H54 (cell line): ENCODE measurements at places on chromosomes 4 and X.

DNA sequence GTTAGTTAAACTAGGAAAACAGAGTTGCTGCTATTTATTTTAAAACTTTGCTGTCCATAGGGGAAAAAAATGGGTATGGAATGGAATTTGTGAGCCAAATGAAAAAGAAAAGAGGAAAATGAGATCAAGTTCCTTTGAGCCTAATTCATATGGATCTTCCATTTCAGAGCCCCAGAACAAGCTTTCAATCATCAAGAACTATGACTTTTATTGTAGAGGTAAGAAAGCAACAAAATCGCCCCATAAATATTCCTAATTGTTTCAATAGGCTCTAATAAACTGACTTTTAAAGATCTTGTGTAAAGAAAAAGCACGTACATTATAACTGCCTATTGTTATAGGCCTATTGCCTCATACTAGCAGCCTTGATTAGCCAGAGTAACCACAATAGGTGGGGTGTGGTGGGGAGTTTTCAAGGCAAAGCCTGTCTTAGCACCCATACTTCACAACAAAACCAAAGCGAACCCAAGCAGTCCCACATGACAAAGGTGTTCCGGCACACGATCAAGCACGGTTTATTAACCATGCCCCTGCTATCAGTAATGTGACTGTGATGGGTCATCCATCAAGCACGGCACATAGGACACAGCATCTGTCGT, 44.4 kb downstream of the RBM47 start:
- no peak for DNase-seq

DNA sequence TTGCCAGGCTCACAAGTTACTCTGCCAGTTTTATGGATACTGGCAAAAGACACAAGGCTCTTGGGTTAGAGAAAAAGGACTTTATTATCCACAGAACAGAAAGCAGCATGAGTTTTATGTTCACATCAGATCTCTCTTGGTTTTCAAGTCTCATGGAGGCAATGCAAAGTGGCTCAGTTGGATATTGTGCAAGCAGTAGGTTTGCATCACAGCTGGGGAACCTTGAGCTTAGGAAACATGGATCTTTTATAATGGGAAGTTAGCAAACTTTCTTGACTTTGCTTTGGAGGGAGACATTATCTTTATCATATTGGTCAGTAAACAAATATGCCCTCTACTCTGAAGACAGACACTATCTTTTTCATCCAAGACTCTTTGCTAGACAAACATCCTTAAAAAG, 109.2 kb upstream of the GRPR start:
- no peak for DNase-seq

DNA sequence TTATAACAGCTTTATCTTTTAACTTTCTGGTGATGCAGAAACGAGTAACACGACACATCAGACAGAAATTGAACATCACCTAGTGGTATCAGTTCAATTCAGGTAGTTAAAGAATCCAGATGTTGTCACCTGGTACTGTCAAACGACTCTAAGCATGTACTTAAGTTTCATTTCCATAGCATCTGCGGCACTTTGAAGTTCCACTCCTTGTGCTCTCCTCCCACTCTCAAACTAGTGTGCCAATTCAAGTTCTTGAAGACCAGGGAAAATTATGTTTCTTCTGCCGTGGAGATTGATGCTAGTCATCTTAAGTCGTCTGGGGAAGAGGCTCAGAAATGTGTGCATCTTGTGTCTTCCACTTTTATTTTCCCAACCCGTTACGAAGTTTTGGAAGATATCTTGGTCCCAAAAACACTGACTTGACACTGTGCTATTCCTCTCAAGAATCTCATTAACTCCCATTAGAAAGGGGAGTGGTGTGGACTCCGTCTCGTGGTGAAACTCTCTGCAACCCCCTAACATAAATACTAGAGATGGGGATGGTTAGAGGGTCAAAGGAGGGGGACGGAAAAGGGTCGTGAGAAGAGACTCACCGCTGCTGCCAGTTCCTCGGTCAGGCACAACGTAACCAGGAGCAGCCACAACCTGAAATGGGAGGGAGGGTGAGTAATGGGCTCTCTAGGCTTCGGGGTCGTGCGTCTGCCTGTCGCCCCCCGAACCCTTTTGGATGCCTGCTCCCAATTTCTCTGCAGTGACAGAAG, 693 bp downstream of the COL4A6 start:
- DNase-seq: no peak

- no peak for DNase-seq
Measured at GRCh38 chrX:97471071-97471470, 587.4 kb downstream of the RPA4 start.

- DNase-seq: no peak
Measured at GRCh38 chr4:85675076-85676049, 200.4 kb downstream of the ARHGAP24 start.

DNA sequence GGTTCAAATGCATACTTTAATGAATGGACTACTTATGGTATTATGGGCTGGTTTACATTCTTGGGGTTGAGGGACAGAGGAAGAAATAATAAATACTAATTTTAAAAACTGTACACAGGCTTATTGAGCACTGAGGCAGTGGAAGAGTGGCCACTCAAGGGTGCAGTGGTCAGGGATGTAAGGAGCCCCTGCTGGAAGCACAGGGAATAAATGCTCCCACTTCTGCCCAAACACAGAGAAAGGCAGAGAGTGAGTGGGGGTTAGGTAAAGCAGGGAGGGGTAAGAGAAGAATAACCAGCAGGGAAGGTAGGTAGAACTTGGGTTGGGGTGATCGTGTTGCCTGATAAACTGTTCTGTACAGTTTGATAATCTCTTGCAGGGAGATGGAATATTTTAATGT, 60.0 kb downstream of the GAB1 start:
- DNase-seq: no peak

GRCh38 chr4:85200106-85200505, 233.6 kb upstream of the WDFY3 start:
- DNase-seq: no peak

GRCh38 chr4:160142579-160142978, 1039.7 kb downstream of the RAPGEF2 start:
- no peak for DNase-seq

DNA sequence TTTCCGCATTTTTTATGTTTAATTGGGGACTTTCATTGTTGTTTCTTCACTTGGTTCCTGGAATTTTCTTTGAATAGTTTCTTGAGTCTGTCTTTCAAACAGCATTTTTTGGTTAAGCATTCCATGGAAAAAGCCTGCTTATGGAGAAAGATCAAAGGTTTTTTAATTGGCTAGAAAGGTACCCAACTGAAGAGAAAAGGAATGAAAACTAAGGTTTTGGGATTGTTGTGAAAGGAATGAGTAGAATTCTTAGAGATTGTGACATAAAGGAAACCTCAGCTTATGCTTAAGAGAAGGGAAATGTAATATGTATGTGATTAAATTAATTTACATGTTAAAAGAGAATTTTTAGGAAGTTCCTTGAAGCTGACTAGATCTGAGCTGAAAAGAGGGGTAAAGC, 82.8 kb downstream of the CCKAR start:
- DNase-seq: no peak

DNA sequence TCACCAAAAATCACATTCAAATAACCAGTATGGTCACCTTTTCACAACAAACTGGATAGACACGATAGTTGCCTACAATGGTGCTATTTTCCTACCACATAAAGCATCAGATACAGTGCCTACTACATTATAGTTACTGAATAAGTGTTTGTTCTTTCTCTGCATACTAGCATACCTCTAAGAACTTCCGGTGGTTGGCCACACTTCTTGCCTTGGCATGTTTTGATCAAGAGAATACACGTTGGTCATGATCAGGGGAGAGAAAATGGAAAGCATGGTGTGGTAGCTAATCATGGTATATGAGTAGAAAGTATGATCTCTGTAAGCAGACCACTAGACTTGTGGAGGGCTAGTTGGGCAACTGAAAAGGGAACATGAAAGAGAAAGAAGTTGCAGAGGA, 322.8 kb upstream of the DIAPH2 start:
- DNase-seq: no peak

DNA sequence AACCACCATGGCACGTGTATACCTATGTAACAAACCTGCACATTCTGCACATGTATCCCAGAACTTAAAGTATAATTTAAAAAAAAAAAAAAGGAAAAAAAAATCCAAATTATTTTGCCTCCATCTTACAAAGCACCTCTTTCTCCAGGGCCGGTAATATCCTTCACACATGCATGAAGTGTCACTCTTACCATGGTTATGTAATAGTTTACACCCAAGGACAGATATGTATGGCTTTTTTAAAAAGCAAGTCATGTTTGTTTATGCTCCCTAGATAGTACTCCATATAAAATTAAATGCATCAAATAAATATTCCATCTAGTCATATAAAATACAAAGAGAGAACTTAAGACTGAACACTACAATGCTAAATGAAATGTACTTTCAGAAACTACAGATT, 22.5 kb downstream of the CHIC2 start:
- no peak for DNase-seq

GRCh38 chr4:156948738-156949137, 22.9 kb downstream of the PDGFC start:
- no peak for DNase-seq

DNA sequence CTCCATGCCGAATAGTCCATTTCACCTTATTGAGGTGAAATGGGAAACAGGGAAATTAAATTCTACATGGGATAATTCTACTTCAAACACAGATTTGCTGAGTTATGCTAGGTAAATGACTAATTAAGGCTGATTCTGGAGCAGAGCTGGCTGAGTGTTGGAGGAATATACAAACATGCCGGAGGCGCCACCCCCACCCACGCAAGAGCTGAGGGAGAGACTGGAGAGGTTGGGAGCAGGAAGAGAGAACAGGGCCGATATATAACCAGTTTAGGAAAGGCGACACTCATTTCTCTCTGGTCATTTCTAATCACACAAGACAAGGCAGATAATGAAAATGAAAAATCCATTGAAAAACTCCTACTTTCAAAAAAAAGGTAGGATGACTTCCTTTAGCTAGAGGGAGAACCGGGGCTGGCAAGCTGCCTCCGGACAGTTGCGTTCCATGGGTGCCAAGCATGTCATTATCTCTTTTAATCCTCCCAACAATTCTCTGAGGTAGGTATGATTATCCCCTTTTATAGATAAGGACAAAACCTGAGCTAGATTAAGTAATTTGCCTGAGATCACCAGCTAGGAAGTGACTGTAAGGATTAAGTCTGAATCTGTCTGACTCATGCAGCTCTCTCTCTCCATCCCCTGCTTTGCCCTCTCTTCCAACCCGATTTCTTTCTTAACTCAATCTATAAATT, 27.6 kb upstream of the CFAP299 start:
- DNase-seq: no peak

DNA sequence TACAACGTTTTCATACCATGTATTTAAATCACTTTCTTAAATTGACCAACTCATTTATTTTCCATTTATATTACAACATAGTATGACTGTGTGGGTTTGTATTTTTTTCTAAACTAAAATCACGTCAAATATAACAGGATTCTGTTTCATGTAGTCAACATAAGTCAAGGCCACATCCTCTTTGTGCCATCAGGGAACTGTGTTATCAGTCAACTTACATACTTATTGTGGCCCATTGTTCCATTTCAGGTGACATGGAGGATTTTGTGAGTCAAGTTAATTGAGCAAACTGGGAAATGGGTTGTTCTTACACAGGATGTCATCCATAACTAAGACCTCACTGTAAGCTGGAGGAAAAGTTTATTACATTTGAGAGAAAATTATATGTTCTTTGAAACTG, 35.9 kb downstream of the STK26 start:
- no peak for DNase-seq
